Stimulated activated CD8-positive, alpha-beta memory T cell treated with anti-CD3 and anti-CD28 coated beads, Interleukin-7, amount 100 ng/mL, for 1 hour (primary cell): ENCODE measurements at places on chromosomes 7 and 10.

DNA sequence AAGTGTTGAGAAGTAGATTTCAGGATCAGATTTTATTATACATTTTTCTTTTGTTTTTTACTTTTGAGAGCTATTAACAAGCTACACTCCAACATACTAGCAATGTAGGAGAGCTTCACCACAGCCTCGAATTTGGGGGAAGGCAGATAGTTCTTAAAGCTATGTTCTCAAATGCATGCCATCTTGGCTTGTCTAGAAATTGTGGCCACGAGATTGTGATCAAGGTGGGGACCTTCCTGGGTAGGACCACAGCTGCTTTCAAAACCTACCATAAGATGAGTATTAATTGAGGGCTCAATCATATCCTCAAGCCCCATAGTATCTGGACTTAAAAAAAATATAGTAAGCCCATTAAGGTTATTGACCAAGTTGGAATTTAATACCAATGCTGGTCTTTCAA, 27.9 kb upstream of the JAZF1 start:
- DNase-seq, result no peak

- DNase-seq, result no peak
Observed at GRCh38 chr10:117318909-117319308, 56.3 kb downstream of the PDZD8 start.

DNA sequence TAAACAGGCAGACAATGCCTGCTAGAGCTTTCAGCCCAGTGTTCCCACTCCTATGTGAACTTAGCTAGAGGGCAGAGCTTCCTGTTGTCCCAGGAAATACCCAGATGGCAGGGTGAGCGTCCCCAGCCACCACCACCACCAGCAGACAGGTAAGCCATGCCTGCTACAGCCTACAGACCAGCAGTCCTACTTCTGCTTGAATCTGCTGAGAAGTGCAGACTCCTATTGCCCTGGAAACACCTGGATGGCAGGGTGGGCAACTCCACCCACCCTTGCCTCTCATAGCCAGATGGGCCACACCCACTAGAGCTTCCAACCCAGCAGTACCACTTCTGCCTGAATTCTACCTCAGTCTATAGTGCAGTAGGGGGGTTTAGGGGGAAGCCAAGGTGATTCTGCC, 64.4 kb downstream of the FBXL13 start:
- no peak for DNase-seq

DNA sequence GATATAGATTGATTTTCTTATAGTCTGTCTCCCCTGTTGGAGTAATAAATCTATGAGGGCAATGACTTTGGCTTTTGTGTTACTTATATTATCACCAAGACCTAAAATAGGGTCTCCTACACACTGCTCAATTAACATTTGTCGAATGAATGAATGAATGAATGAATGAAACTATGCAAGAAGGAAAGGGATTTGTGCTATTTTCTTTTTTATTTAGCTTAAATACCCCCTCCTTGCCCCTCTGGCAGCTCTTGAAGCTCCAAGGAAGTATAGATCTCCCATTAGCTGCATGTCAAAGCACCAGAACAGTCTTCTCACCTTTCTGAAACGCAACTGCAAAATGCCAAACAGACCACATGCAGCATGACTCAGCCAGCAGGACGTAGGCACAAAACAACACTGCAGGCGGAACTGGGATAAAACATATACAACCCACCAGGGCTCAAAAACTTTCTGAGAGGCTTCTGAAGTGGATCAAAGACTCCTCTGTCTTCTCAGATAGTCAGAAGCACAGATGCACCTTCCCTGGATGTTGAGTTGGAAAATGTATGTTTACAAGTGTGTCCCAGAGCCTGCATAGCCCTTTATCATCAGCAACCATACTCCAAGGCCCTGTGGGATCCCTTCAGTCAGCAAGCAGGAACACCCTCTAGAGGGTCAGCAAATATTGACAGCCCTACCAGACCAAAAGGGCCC, 187.8 kb downstream of the NPSR1 start:
- no peak for DNase-seq

GRCh38 chr10:7185367-7185690, 225.5 kb downstream of the SFMBT2 start:
- no peak for DNase-seq

DNA sequence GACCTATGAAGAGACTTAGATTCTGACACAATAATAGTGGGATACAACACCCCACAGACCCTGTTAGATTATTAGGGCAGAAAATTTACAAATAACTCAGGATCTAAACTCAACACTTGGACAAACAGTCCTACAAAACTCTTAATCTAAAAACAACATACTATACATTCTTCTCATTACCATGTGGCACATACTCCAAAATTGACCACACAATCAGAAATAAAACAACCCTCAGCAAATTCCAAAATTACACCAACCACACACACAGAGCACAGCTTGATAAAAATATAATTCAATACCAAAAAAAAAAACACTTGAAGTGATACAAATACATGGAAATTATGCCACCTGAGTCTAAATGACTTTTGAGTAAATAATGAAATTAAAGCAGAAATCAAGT, 7.8 kb downstream of the ZNF680 start:
- DNase-seq, result no peak

GRCh38 chr7:19958309-19958896, 185.0 kb upstream of the TMEM196 start:
- DNase-seq, result no peak
